Activated T-helper 1 cell treated with Interleukin-2 at 50 U/mL for 16 hours (primary cell): ENCODE measurements at places on chromosomes 5 and 9.

- DNase-seq, result no peak
Observed at GRCh38 chr5:110478895-110479294, 247.6 kb downstream of the TMEM232 start.

GRCh38 chr9:107740088-107740980 lies 250.8 kb upstream of the KLF4 start:
- DNase-seq, result no peak

DNA sequence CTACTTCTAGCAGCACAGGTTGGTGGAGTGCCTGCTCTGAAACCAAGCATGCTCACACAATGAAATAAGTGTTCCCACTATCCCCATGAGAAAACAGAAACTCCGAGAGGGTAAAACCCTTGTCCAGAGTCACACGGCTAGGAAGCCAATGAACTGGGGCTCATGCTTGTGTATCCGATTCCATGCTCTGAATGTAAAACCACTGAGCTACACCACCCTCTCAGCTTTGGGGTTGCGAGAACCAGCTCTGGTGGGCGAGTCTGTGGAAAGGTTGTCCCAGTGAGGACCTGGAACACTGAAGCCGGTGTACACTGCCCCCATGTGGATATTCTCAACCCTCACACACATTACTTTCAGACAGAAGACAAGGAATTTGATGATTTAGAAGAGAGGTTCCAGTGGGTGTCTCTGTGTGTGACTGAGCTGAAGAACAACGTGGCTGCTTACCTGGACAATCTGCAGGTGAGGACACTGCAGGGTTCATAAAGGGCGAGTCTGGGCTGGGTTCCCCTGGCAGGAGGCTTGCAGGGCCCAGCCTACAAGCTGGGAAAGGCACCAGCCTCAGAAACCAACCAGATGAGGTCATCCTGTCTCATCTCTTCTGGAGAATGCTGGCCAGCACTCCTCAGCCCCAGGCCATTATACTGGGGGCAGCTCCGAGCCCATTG lies 37.4 kb downstream of the ARHGEF37 start:
- no peak for DNase-seq

DNA sequence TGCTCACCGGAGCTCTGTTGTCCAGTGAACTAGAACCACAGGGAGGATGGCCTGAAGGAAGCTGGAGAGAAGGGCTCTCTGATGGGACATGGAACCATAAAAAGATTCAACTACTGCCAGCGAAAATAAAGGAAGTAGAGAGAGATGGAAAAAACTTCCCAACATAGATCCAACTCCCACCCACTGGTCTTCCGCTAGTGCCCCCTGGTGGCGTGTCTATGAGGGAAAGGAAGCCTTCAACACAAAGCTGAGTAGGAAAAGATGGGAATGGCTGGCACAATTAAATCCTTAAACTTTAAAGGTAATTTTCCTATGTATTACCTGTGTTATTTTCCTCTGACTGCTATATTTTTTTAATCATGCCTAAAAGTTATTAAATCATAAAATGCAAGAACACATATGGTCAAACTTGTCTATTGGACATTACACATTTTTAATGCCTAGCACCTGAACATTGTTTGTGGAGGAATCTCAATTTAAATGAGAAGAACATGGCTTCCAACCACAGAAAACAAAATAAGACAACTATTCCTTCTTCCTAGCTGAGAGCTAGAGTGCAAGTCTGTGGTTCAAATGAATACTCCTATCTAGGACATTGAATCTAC lies 51.5 kb downstream of the CEP120 start:
- DNase-seq, result no peak

- no peak for DNase-seq
Observed at GRCh38 chr9:16867576-16868311, 2.7 kb downstream of the BNC2 start.

- DNase-seq, result no peak
Observed at GRCh38 chr9:17480966-17481365, 97.9 kb upstream of the SH3GL2 start.

DNA sequence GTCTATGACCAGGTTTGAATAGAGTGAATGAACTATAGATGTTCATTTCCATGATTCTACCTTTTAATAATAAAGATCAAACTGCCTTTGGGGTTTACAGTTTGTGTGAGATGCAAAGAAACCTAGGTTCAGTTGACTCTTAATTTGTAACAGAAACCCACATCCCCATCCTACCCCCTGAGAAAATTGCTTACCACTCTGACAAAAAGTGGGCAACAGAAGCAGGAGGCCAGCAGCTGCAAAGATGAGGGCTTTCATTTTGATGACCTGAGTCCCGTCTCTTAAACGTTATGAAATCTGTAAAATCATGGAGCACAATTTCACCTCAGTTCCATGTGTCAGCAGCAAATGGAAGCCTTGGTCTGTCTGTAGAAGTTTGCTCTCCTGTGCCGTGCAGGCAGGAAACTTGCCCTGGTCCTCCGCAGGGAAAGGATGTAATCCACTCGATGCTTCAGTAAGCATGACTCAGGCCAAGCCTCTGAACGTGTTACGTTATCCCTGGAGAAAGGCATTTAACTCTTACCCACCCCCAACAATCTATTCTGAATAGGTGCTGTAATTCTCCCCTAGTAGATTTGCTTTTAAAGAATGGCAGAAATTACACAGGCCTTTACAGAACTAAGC lies at the start of gene F2RL2:
Gene F2RL2 (minus strand): TSS at position 431 of the 624 bp plus-strand sequence. CDS start 173 bp downstream, at position 258.
- DNase-seq, result no peak

- DNase-seq, result no peak
Observed at GRCh38 chr5:94771742-94772141, 153.3 kb downstream of the SLF1 start.

DNA sequence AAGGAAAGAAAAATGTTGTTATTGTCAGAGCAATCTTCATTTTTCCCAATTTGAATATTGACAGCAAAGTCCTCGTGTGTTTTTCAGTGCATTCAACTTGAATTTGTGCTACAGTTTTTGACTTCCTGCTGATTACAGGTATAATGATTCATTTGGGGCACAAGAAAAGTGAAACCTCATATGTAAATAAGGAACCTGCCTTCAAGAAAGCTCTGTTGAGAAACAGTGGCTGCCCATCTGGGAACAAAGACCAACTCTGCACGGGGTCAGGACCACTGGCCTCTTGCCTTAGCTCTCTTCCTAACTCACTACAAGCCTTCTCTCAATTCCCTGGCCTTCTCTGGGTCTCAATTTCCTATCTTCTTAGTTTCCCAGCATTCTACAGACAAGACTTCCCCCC lies 21.0 kb downstream of the TIMD4 start:
- no peak for DNase-seq

GRCh38 chr5:138602371-138603000 lies 27.3 kb upstream of the HSPA9 start:
- DNase-seq, result no peak
